NCI-H2029 (cell line): ENCODE measurements at places on chromosomes 6 and 20.

GRCh38 chr6:125124049-125124669 is 29.4 kb upstream of the TPD52L1 start:
- no peak for DNase-seq

DNA sequence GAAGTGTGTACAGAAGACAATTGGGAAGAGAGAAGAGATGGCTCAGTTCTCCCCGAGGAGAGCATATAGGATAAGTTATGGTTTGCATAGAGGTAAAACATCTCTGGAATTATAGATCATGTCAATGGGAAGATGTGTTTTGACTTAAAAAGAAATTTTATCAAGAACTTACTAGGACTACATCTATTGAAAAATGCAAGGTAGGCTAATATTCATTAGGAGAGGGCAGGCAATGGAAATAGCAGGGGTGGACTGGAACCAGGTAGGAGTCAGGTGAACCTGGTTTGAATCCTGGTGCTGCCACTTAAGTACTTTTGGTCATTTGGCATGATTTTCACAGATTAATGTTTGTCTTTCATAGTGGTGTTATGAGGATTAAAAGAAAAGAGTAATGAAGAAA is 96.2 kb downstream of the FARS2 start:
- DNase-seq, result no peak

DNA sequence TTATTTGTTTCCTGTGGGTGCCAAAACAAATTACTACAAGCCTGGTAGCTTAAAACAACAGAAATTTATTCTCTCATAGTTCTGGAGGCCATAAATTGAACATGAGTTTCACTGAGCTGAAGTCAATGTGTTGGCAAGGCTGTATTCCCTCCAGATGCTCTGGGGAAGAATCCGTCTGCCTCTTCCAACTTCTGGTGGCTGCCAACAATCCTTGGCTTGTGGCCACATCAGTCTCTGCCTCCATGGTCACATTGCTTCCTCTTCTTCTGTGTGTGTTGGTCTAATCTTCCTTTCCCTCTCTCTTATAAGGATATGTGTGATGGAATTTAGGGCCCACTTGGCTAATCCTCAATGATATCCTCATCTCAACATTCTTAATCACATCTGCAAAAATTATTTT is 92.8 kb upstream of the EPB41L1 start:
- no peak for DNase-seq

DNA sequence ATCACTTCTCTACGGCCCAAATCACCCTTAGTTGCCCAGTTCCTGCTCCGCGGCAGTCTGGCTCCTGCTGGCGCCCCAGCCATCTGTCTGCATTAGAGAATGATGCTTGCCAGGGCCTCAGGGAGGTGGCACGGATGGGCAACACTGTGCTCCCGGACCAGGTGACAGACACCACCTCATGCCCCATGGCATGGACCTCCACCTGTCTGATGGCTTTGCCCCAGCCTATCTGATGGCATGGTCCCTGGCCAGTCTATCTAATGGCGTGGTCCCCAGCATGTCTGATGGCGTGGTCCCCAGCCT is 18.8 kb upstream of the MRGBP start:
- DNase-seq, result no peak

DNA sequence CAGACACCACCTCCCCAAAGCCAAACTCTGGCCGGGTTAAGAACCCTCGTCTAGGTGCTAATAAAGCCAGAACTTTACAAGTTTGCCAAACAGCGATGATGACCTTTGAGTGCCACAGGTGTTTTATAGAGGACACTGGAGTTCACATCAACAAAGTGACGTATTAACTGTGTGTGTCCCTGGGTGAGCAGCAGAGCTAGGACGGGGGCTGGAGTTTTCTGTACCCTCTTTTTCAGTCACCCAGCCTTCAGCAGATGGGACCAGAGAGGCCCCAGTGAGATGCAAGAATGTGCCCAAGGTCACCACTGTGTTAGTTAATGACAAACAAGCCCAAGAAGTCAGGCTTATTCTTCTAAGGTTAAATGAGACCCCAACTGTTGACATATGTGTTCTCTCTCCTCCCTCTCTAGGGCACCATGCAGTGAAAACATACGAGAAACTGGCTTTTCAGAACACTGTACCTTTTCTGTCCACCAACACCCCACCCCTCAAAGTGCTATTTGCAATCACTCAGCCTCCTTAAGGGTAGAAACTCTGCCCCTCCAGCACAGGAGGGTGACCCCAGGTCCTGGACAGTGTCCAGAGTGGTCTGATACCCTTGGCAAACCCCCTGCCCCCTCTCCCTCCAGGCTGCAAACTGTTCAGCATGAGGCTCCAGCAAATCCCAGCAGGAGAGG is 5.2 kb downstream of the SDC4 start:
- no peak for DNase-seq

DNA sequence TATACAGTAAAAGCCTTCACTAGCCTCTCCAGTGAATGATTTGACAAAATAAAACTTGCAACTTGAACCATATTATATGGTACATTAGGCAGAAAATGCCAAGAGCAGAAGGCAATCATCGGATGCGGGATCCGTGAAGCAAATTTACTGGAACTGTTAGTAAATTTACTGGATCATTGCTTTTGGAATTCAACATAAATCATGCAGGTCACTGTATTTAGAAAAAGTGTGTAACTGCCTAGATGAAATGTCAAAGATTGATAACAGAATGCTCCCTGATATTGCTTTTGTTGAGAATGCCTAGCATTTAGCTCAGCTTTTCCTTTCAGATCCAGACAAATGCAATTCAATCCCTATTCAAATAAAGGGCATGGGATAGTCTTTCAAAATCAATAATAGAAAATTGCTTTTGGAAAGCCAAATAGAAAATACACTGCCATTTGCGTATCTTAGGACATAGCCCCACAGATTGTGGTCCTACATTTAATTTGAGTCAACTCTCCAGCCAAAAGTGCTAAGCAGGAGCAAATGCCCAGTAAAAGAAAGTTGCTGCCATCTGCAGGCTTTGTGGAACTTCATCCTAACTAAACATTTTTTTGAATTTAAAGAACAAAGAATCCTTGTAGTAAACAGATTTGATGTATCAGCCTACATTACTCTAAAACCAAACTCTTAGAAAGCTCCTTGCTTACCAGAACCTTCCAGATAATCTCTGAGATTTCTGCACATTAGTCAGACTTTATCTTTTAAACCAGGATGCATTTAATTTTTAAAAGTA is 109.5 kb upstream of the HSF2 start:
- peak; percentile 18 for DNase-seq

- no peak for DNase-seq
Observed at GRCh38 chr6:169312658-169313346, 59.2 kb upstream of the THBS2 start.

GRCh38 chr6:135331002-135331401 is 149.9 kb downstream of the MYB start:
- DNase-seq, result no peak

DNA sequence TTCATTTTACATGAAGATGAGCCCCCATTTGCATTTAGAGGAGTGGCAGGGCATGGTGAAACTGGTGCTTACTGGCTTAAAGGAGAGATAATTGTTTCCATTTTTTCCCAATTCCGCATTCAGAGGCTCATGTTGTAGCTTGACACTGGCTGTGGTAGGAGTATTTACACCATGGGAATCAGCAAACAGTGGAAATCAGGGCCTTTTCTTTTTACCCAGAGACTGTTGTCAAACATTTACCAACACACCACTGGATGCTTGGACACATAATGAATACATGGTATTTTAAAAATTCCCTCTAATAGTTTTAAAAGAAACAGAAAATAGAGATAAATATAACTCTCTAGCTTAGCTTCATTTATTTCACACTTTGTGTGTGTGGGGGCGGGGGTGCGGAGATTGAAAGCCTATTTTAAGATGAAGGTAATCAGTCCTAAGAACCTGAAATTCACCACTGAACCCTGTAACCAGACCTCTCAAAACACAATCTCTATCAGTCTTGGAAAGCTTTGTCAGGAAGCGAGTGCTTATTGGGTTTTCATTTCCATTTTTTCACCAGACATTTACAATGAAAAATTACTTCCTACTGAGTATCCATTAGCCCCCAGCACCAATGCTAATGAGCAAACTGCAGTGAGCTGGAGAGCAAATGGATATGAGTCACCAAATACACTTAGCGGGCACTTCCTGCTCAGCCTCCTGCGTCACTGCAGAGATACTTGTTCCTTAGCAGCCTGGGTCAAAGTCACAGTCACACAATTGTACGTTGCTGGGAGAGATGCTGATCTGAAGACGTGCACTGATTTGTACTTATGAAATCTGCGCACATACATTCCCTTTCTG is 532.0 kb downstream of the BCKDHB start:
- peak; percentile 99 for DNase-seq

DNA sequence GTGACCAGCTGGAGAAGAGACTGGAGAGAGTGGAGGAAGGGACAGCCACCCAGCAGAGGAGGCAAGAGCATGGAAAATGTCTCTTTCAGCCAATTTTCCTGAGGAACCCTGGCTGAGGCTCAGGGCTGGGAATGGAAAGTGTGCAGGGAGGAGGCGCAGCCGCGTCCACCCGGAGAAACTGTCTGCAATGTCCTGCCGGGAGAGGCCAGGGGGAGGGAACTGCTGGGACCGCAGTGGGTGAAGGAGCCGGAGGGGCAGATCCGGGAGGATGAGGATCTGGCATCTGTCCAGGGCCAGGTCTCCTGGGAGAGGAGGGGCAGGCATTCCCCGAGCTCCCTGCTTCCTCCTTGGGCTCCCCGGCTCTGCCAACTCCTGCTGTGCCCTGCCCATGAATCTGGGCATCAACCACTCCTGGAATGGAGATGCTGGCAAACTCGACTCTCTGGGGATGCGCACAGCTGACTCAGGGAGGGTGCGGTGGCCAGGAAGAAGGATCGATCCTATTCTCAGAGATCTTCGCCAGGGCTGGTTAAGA is 17.4 kb upstream of the HM13 start:
- no peak for DNase-seq

DNA sequence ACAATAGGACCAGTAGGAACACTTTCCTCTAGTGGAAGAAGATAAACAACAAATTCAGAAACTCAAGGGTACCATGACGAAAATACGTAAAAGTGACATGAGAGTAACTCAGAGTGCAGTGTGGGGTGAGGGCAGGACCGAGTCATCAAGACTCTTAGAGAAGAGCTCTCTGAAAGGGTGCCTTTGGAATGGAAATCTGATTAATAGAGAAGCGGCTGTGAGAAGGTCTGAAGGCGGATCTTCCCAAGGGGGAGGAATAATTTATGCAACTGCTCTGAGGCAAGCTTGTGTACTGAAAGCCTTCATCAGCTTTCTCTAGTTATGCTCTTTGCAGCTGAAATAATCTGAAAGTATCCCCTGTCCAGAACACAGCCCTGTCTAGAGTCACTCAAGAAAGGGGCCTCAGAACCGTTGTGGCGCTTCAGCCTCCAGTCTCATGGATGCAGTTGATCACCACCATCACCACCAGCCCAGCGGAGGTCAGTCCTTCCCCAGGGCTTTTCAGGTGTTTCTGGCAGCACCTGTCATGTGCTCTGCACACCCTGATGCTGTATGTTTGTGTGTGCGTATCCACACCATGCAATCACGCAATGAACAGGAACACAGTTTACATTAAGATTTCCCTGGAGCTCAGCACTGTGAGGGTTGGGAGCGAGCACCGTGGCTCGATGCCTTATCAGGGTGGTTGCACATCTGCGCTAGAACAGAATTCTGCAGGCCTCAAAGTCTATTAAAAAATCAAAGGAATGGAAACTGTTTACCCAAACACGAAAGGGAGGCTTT is 396.5 kb downstream of the SMOC2 start:
- no peak for DNase-seq

GRCh38 chr6:154251116-154251515 is 105.5 kb downstream of the IPCEF1 start:
- no peak for DNase-seq

DNA sequence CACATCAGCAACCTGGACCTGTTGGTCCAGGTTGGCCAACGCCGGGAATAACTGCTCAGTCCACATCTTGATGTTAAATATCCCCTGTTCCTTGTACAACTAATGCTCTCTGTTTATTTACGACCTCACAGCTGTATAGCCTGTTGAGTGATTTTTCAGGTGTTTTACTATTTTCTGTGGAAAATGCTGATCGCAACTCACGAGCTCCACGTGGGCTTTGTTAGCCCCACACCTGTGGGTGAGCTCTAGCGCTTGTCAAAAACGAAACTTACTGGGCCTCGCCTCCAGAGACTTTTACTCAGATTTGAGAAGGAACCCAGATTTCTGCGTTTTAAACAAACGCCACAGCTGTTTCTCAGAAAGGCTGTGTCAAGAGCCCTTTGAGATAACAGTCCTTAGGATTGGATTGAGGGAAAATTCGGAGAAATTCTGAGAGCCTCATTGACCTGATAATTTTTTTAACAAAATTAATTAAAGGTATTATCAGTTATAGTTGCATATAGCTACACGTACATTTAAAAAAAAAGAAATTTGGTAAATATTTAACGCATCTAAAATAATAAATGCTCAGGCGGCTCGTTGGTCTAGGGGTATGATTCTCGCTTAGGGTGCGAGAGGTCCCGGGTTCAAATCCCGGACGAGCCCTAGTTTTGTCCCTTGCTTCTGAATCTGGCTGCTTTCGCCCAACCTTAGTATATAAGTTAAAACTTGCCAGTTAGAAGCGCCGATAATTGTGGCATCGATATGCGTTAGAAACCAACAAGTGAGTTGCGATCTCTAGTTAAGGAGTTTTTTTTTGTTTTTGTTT is 16.7 kb downstream of the HMGN4 start:
- no peak for DNase-seq

DNA sequence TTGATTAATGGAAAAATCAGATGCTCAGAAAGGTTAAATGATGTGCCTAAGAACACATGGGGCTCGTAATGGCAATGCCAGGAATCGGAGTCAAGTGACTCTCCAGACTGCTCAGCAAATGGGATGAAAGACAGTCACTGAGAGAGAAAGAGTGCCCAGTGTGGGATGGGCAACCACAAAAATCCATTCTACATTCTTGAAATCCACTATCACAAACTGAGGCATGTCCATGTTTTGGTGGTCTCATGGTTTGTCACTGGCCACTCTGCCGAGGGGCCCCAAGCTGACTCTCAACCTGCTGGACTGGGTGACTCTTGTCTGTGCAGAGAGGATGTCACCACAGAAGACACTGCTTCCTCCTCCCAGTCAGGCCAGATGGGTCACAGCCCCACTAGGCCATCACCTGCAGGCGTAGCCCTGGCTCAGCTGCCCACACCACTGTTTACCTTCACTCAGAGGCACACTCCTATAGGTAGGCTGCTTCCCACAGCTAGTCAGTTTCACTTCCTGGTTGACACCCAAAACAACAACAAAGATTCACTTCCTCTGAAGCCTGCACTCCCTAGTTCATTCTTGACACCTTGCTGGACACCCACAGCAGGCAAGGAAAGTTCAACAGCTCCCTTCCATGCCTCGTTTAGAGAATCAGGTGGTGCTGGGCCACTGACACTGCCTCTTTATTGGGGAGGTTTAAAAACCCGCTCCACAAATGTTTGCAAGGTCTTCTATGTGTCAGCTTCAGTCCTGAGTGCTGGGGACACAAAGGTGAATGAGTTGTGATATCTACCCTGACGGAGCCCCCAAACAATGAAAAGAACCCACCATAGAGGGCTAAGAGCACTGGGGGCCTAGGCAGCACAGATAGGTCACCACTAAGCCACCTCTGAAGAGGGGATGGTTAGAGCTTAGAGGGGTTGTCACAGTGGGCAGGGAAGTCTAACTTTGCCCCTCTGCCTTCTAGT is 21.7 kb downstream of the MAP1LC3A start:
- DNase-seq, result peak; percentile 59

GRCh38 chr20:46900086-46900485 is 5.4 kb downstream of the EYA2 start:
- DNase-seq, result no peak
